Stimulated activated CD8-positive, alpha-beta memory T cell treated with anti-CD3 and anti-CD28 coated beads, Interleukin-15, amount 100 ng/mL, for 24 hours (primary cell): ENCODE measurements at places on chromosomes 2 and 18.

GRCh38 chr2:3482363-3482821, 36.9 kb downstream of the ADI1 start:
- DNase-seq: no peak

- DNase-seq: no peak
Observed at GRCh38 chr18:80067321-80067720, 33.1 kb downstream of the RBFA start.

DNA sequence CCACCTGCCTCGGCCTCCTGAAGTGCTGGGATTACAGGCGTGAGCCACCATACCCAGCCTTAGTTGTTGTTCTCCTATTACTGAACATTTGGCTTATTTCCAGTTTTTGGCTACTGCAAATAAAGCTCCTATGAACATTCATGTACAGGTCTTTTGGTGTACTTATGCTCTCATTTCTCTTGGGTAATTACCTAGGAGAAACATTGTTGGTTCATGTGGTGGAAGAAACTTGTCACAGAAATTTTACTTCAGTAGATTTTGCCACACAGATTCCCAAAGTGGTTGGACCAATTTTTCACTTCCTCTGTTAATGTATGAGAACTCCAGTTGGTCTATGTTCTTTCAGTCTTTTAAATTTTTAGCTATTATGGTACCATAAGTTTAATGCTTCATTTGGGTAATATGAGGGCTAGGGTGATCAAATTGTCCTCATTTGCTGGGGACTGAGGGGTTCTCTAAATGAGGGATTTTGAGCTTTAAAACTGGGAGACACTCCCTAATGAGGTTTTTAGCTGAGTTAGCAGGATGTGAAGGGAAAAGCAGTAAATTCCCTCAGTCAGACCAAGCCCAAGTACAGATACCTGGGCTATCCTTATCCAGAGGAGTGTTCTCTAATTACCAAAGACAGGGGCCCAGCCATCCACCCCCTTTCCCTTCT, 33.9 kb downstream of the MTA3 start:
- DNase-seq: no peak

DNA sequence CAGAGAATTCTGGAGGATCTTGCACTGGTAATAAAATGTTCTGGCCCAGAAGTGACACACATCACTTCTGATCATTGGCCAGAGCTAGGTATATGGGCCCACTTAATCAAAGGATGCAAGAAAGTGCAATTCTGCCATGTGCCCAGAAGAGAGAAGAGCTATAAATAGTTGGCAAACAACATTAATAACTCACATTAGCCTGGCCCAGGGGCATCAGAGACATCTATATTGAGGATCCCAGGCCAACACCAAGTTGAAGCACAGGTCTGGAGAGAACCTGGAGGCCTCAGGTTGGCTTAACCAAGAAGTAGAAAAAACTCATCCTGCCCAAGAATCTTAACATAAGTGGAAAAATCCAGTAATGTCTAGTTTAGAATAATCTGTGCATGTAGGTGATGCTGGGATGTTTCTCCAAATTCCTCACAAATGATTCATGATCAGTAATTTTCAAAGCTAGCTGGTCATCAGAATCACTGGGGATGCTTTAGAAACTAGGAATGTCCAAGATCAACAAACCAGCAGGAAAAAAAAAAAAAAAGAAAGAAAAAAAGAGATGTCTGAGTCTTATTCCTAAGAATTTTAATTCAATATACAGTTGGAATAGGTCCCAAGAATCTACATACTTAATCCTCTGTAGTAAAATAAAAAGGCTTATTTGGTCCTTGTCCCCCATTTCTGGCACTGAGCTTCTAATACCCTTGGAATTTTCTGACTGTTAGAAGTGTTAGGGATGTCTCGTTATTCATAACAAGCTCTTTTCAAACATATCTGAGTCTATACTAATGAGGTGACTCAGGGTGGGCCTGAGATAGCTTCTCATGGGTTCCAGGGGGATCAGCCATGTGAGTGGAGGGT, 35.0 kb upstream of the EVA1A start:
- DNase-seq: no peak

DNA sequence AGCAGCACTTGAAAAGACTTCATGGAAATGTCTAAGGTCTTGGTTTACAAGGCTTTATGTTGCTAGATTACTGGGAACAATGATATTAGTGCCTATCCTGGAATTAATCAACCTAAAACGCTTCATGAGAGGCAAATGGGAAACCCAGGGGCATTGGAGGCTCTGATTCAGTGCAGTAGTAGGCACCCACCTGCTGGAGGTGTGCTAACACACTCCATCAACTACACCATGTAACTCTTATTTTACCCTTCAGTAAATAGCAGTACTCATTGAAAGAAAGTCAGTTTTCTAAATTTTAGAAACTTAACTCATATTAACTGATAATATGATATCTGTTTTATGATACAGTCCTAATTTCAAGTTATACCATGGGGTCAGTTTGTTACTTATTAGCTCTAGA, 17.4 kb upstream of the HNRNPA3 start:
- no peak for DNase-seq

- no peak for DNase-seq
Observed at GRCh38 chr2:121159291-121160071, 125.5 kb downstream of the TFCP2L1 start.

DNA sequence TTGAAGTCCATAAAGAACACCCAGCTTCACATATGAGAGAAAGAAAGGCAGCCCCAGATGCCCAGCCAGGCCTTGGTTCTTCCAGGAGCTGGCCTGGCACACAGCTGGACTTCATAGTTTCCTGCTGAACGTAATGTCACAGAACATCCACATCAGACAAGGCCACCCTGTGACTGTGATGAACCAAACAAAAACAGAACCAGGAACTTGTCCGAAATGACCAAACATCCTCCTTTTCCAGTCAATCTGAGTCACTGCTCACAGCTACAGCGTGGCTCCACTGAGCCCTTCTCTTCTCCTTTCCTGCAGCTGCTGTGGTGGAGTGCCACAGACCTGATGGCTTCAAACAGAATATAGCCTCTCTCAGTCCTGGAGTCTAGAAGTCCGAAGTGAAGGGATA, 45.4 kb upstream of the PAPOLG start:
- DNase-seq: no peak

DNA sequence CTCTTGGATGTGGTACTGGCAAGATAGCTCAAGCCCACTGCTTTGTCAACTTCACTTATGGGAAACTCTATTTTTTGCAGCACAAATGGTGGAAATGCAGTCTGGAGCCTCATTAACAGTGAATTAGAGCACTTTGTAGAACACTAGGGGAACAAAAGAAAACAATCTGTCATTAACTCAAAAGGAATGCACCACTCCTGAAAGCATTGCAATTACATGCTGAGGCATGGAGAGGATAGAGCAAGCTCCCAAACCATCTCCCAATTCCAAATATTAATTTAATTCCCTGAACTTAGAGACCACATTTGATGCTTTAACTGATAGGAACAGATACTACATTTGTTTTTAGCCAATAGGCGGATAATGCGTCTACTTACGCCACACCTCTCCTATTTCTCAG, 32.8 kb upstream of the TANC1 start:
- no peak for DNase-seq

- DNase-seq: no peak
Observed at GRCh38 chr2:200301953-200302858, 4.3 kb upstream of the SPATS2L start.

GRCh38 chr2:113064898-113065297, 2.9 kb upstream of the IL1F10 start:
- no peak for DNase-seq

- DNase-seq: no peak
Observed at GRCh38 chr2:163246135-163246534, 407.6 kb upstream of the KCNH7 start.

GRCh38 chr2:73987109-73987947, 2.6 kb downstream of the TET3 start:
- DNase-seq: no peak

- no peak for DNase-seq
Observed at GRCh38 chr18:21663578-21663977, 41.0 kb downstream of the ABHD3 start.

- DNase-seq: no peak
Observed at GRCh38 chr2:206783718-206784117, 18.3 kb downstream of the FASTKD2 start.

DNA sequence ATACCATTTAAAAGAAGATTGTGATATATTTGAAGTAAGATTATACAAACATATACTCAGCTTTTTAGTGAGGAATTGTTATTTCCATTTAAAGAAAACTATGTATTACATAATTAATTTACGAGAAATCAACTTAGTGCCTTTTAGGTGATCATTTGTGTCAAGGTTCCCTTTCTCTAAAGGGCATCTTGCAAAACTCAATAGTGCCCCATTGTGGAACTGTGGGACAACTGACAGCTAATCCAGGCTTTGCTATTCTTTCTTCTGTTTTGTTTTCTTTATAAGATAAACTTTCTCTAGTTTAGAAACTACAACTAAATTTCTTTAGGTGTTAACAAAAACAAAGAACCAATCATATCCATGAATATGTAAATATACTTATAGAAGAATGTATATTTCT, 24.3 kb upstream of the VIT start:
- DNase-seq: no peak
